CD4-positive, alpha-beta T cell treated with Interleukin-6 at 100 ng/mL for 8 hours (primary cell): ENCODE measurements at places on chromosomes 6 and 20.

DNA sequence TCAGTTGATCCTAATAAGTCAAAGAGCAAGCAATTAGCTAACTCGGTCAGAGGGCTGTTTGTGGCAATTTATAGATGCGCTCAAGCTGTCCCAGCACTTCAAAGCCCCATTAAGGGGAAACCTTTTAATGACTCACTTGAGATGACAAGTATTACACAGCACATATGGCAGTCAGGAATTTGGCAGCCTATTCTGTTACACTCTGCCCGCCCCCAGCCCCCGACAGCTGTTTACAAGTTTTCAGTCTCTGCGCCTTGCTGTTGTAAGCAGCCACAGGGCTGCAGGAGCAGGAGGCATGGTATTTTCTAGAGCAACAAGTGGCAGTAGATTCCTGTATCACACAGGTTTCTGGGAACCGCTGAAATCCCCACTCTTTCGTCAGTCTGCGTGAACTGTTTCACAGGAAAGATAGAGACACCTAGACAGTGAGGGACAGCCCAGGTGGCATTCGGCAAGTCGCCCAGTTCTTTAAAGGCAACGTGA is 263.0 kb downstream of the FOXC1 start:
- DNase-seq = no peak

- no peak for DNase-seq
Measured at GRCh38 chr6:134626086-134626485, 308.2 kb upstream of the SGK1 start.

DNA sequence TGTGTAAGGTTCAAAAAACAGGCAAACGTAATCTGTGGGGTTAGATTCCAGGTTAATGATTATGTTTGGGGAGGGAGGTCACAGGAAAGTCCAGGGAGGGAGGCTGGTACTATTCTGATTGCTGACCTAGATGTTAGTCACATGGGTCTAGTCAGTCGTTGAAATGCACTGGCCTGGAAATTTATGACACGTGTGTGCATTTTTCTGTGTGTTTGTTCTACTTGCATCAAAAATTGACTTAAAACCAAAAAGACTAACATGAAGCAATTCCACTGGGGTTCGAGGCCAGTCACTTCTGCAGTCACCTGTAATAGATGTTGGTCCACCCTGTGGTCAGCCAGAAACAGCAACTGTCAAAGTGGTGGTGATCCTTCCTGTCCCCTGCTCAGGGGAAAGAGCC is 104.2 kb upstream of the MLN start:
- DNase-seq = no peak

GRCh38 chr6:136252441-136252840 is 2.3 kb upstream of the MTFR2 start:
- no peak for DNase-seq

DNA sequence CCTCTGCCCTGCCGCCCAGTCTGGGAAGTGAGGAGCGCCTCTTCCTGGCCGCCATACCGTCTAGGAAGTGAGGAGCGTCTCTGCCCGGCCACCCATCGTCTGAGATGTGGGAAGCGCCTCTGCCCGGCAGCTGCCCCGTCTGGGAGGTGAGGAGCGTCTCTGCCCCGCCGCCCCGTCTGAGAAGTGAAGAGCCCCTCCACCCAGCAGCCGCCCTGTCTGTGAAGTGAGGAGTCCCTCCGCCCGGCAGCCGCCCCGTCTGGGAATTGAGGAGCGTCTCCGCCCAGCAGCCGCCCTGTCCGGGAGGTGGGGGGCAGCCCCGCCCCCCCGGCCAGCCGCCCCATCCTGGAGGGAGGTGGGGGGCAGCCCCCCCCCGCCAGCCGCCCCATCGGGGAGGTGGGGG is 27.8 kb downstream of the SNHG17 start:
- DNase-seq = no peak

GRCh38 chr6:128570680-128571063 is 50.3 kb upstream of the PTPRK start:
- DNase-seq = no peak

DNA sequence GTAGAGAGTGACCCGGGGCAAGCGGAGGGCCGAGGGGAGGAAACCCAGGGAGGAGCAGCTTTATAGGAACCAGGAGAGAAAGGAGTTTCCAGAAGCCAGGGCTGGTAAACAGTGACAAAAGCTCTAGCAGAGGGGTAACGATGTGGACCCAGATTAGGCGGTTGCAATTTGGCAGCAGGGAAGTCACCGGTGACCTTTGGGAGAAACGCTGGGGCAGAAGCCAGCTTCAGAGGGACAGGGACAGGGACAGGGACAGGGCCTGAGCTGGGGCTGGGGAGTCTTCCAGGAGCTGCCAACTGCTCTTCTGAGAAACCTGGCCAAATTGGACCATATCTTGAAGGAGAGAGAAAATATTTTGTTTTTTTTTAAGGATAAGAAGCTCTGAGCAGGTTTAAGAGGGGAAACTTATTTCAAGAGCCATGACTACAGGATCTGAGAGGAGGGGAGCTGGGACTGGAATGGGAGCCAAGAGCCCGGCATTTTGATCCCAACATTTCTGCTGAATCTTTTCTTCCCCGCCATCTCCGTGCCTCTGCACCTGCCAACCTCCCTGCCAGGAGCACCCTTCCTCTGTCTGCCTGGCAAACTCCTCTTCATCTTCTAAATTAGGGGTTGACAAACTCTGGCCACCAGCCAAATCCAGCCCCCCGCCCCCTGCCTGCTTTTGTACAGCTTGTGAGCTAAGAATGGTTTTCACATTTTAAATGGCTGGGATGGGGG is 22.6 kb upstream of the PREX1 start:
- no peak for DNase-seq

- DNase-seq = no peak
Measured at GRCh38 chr6:38525888-38526287, 113.8 kb downstream of the BTBD9 start.

DNA sequence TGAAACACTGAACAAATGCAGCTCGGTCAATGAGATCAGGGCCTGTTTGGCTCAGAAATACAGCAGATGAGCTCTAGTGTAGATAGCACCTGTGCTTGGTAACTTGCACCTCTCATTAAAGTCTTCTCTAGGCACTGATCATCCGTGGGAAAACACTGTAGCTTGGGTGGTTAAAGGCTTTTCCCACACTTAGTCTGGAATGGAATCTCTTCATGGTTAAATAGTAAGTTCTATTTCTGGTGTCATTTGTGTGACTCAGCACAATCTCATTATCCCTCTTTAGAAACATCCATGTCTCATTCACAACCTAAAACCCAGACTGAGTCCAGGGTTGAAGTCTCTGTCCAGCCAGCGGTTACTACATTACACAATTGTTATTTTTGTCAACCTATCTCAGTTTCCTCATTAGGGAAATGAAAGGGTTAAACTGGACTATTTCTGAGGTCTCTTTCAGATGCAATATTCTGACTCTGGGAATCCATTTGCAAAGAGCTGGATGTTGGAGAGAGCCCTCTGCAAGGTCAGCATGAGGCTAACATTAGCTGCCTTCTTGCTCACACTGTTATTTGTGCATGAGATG is 125.0 kb downstream of the ZDHHC14 start:
- DNase-seq = no peak

GRCh38 chr6:138654715-138655634 is 118.6 kb upstream of the CCDC28A start:
- no peak for DNase-seq
